Retina (tissue), 1 donor: ENCODE measurements at places on chromosomes 13 and 19.

GRCh38 chr13:113650731-113651148, 7.3 kb downstream of the ATP4B start:
- DNase-seq: no peak

GRCh38 chr13:106143392-106143791, 392.1 kb downstream of the EFNB2 start:
- DNase-seq: no peak

DNA sequence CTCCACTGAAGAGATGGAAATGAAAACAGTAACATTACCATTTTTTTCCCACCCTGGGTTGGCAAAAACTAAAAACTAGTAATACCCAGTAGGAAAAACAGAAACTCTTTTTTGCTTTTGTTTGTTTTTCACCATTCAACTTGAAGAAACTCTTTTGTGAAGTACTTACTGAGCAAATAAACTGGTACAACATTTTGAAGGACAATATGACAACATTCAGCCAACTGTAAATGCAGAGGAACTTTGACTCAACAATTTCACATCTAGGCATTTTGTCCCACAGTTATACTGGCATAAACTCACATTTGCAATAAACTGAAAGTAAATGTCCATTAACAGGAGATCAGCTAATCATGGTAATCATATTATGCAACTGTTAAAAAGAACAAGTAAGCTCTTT, 152.5 kb downstream of the RNF17 start:
- DNase-seq: no peak

- no peak for DNase-seq
These were observed 1505.1 kb downstream of the PCDH9 start for GRCh38 chr13:65725006-65725405.

- no peak for DNase-seq
These were observed 307.5 kb downstream of the TBC1D4 start for GRCh38 chr13:75174481-75174880.
